Astrocyte (in vitro differentiated cells and primary cell): ENCODE measurements at places on chromosomes 1 and 21. TPM values are rescaled to one million over a fixed set of nuclear protein-coding genes. Genes with fewer than 3 reads are reported as not detected.

DNA sequence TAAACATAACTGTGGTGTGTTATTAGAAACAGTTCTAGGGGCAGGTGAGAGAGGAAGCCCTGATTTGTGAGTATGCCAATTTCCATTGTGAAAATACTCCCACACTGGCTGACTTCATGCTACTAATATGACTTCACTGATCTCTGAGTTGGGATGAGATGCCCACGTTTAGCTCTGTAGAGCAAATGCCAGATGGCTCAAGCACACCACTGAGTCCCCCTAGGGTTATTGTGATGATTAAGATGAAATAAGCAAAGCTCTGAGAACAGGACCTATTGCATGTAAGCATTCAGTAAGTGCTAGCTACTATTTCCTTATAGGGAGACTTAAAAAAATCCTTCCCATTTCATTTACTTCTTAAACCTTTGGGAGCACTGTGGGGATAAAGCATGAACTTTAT is 117.6 kb downstream of the CENPF start:
- peak; percentile 8 for DNase-seq

SLC45A1 gene
- total RNA-seq, result 0.95 and 1.0 TPM in 2 replicates

- peak; percentile 80 for DNase-seq
Observed at GRCh38 chr1:218463194-218464156, 118.3 kb downstream of the TGFB2 start.

GRCh38 chr1:212981571-212982328 is 31.4 kb downstream of the VASH2 start:
- no peak for DNase-seq

DNA sequence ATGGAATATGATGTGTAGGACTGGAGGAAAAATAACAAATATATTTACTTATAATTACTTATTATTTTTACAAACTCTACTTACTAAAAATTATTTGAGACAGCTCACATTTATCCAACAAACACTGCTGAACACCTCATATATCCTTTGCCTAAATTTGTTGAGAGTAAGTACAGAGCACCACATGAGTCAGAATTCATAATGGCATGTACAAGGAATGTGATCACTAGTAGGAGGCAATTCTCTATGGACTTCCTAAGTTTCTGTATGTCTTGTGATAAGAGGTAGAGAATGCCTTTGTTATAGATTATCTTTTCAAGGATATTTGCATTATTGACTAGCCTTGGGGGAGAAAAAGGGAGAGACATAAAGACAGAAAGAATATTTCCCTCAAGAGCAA is 8.2 kb upstream of the ST6GALNAC3 start:
- DNase-seq, result peak; percentile 40

GRCh38 chr1:168603501-168604110 is 27.2 kb downstream of the XCL1 start:
- DNase-seq, result peak; percentile 44

DNA sequence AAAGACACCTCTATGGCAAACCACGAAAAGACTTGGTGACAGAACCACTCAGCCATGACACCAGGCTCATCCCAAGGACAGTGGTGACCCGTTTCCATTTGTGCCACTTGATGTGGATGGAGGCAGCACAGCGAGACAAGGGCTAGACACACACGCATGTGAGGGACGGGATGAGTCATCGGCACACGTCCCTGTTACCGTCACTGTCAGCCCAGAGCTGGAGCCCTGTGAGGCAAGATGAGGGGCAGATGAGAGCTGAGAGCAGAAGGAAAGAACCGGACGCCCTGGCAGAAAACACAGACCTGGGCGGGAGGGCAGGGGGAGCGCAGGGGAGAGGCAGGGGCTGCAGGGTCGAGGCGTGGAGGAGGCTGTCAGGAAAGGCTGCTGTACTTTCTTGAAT is 57.8 kb downstream of the SIK1 start:
- DNase-seq, result peak; percentile 35

- no peak for DNase-seq
Observed at GRCh38 chr1:9807541-9807940, 16.2 kb downstream of the CLSTN1 start.

DNA sequence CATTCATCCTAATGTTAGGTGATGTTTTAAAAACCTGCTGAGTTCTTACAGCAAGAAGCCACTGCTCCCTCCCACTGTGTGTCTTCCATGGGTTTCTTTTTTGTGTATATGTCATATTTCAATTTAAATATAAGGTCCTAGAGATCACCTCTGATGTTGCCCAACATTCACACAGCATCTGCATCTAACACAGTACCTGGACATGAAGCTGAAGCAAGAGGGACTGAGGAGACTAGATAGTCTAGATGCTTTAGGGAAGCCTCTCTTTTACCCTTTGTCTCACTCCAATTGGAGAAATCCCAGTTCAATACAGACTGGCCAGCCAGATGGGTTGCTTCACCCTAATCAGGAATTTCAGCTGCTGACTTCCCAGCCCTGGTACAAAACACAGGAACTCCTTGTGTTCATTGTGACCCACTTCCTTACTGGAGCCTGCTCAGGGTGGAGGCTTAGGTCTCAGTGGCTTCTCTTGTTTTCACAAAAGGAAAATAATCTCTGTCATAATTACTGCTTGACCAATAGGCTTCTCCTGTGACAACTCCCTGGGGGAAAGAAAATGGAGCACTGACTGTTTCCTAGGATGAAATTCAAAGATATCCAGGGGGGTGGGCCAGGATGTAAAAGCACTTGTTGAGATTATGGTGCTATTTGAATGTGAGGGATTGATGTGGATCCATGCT is 17.3 kb downstream of the BTG2 start:
- no peak for DNase-seq

DNA sequence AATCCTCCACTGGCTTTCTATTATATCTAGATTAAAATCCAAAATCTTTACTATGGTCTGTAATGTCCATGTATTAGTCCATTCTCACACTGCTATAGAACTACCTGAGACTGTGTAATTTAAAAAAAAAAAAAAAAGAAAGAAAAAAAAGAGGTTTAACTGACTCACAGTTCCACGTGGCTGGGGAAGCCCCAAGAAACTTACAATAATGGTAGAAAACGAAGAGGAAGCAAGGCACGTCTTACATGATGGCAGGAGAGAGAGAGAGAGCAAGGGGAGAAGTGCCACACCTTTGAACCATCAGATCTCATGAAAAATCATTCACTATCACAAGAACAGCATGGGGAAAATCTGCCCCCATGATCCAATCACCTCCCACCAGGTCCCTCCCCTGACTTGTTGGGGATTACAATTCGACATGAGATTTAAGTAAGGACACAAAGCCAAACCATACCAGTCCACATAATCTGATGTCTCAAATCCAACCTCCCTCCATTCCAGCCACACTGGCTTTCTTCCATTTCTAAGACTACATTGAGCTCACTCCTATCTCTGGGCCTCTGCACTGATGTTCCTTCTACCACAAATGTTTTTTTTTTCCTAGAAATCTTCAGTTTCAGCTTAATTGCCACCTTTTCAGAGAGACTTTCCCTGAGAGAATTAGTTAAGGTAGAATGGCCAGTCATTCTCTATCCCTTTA is 92.4 kb downstream of the EIF4G3 start:
- no peak for DNase-seq

SLC35D1 gene
- 12.7 and 13.1 TPM in 2 replicates for total RNA-seq

DNA sequence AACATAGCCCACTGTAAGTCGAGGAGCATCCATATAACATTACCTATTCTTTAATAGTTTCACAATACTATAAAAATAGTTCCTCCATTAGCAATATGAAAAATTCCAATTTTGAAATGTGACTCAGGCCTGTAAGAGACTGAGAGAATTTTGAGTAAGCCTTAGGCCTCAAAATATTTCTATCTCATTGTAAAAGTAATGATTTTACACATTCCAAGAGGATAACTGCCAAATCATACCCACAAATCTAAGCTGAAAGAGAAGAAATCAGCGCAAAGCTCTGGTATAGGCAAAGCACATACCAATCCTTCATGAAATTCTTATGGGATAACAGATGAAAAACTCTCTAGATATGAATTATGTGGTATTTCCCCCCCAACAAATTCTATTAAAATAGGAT is 144.1 kb downstream of the CDC42BPA start:
- DNase-seq, result peak; percentile 64

GRCh38 chr1:202811296-202812175 is 782 bp downstream of the PCAT6 start:
- DNase-seq, result no peak

LRRC38 gene
- total RNA-seq, result not detected in 2 replicates

- no peak for DNase-seq
Observed at GRCh38 chr21:41319273-41319672, 2.7 kb downstream of the FAM3B start.

S100A1 gene
- 1.7 and 4.1 TPM in 2 replicates for total RNA-seq

NAV1 gene
- 79.7 and 85.2 TPM in 2 replicates for total RNA-seq

- no peak for DNase-seq
Observed at GRCh38 chr1:187261637-187262036, 432.9 kb downstream of the PLA2G4A start.

GRCh38 chr1:22287946-22288520 is 145.1 kb upstream of the WNT4 start:
- DNase-seq, result no peak

DNA sequence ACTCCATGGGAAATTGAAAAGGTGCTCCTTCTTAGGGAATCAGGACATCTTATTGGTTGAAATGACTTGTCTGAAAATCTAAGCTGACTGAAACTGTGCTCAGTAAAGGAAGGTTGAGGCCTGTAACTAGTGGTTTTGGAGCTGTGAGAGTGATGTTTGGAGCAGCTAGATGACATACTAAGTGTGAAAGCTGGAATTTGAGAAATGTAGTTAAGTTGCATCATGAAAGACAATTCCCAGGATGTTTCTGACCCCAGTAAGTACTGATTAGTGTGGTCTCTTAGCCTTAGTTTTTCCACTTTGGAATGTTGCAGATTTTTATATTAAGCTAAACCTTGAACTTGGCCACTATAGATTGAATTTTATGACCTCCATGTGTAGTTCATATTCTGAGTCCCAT is 154.9 kb downstream of the PAPPA2 start:
- peak; percentile 6 for DNase-seq

DNA sequence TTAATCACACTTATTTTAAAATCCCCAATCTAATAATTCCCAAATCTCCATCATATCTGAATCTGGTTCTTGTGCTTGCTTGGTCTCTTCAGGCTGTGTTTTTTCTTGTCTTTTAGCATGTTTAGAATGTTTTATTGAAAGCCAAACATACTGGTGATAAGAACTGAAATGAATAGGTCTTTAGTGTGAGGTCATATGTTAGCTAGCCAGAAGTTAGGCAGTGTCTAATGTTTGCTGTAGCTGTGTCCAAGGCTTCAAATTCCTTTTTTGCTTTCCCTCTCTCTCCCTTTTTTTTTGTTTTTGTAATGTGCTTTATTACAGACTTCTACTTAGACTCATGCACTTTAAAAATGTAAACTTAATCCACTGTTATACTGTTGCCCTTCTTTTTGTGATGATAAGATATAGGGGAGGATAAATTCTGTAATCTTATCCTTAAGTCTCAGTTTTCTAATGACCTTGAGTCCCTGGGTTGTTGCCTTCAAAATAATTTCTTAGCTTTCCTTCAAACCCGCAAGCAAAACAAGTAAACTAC is 725.1 kb downstream of the BRINP3 start:
- peak; percentile 68 for DNase-seq

NDC1 gene
- total RNA-seq, result 14.1 and 14.8 TPM in 2 replicates

SGIP1 gene
- 4.4 and 8.8 TPM in 2 replicates for total RNA-seq

DNA sequence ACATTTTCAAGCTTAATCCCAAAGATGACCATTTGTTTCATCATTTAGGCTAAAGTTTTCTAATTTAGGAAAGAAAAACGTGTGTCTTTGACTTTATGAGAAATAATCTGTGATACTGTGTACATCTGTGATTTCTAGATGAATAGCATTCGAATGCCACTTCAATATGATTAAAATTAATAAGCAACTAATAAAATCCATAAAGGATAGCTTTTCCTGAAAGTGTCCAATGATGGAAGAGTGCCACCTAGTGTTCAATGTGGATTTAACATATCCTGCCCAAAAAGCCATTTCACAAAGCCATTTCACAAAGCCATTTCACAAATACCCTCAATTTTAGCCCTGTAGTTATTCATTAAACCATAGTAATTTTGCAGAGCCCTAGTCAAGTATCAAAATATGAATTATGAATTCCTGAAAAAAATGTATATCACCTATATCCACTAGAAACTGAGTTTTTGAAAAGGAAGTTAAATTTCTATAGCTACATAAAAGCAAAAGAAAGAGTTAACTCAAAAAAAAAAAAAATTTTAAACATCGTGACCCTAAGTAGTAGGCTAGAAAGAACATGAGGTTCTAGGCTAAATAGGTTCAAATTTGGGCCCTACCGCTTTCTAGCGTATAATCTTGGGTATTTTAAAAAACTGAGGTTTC is 19.1 kb downstream of the NME7 start:
- DNase-seq, result no peak

OR2T11 gene
- not detected in 2 replicates for total RNA-seq

- DNase-seq, result no peak
Observed at GRCh38 chr1:107633596-107633995, 331.4 kb downstream of the VAV3 start.

DNA sequence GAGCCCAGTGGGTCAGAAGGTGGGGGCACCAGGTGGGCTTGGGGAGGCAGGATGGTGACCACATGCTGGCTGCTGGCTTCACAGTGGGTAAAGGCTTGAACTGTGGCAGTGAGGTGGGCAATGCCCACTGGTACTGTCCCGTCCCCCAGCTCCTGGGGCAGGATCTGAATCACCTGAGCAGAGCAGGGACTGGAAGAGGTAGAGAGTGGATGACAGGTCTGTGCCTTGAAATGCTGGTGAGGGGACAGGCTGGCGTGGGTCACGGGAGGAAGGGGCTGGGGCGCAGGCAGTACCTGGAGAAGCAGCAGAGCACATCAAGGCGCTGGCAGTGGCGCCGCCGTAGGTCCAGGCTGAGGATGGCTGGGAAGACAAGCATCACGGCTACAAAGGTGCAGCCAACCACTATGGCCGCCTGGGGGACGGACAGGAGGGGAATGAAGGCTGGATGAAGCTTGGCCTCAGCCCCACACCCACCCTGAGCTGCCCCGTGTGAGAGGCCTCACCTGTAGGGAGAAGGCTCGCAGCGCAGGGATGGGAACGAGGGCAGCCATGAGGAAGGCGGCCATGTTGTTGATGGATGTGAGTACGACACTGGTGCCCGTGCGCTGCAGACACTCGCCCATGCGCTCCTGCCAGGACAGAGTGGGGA is 14.9 kb downstream of the PTCH2 start:
- DNase-seq, result no peak

FBXO42 gene
- 25.6 and 27.9 TPM in 2 replicates for total RNA-seq

GRCh38 chr1:25924454-25924853 is 18.2 kb upstream of the STMN1 start:
- DNase-seq, result no peak
